ENCODE measurements at places on chromosomes 1 and 21.

DNA sequence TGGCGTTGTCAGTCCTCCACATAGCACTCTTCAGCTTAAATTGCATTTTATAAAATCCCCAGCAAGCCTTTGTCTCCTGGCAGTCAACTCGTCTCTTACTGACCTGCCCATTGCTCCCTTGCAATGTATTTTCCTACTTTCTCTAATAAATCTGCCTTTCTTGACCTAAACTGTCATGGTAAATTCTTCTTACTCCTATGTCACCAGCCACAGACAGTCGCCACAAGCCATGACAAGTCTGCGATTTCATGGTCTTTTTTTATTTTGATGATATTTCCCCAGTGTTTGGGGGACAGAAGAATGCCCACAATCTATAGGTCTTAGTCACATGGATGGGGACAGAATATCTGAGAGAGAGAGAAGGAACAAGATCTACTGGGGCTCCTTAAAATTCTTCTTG, 8.4 kb downstream of the IFNAR2 start:
- no peak for DNase-seq

- DNase-seq = peak; percentile 44
Observed at GRCh38 chr1:78370356-78370755, 120.4 kb upstream of the PTGFR start.

- no peak for DNase-seq
Observed at GRCh38 chr1:246364415-246364941, 142.6 kb downstream of the SMYD3 start.

DNA sequence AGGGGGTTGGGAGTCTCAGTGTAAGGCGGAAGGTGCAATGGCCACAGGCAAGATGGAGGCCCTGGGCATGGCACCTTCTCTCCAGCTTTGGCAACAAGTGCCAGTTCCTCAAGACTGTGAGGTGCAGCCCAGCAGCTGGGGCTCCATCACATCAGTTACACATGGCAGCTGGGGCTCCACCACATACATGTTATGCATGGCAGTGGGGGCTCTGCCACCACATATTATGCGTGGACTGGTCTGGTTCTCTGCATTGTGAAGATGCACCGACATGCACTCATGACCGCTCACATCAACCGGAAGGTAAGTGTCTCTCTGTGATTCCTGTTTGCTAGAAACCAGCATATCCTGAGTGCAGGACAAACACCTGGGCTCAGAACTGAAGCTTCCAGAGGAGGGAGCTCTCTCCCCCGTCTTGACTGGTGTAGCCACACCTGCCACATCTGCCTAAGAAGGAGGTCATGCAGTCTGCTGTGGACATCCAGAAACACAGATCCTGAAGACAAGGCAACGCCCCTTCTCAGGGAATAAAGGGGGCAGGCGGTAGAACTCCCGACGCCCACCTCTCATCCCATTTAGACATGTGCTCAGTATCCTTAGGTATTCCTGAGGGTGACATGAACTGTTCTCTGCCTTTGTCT, 104.1 kb upstream of the TMPRSS2 start:
- no peak for DNase-seq

DNA sequence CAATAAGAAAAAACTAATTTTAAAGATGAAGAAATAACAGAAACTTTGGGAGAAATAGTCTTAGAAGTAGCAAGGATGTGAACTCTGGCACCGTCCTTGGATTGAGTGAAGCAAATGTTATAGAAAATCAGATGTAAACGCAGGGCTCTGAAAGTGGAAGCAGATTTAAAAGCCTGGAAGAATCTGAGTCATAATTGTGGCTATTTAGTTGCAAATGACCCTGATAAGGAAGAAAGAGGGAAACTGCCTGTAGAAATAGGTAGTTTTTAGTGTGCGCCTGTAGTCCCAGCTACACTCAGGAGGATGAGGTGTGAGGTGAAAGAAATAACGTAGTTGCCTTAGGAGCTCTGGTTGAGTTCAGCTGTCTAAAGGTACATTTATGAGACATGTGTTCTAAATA, 101.0 kb downstream of the NGF start:
- DNase-seq = no peak

DNA sequence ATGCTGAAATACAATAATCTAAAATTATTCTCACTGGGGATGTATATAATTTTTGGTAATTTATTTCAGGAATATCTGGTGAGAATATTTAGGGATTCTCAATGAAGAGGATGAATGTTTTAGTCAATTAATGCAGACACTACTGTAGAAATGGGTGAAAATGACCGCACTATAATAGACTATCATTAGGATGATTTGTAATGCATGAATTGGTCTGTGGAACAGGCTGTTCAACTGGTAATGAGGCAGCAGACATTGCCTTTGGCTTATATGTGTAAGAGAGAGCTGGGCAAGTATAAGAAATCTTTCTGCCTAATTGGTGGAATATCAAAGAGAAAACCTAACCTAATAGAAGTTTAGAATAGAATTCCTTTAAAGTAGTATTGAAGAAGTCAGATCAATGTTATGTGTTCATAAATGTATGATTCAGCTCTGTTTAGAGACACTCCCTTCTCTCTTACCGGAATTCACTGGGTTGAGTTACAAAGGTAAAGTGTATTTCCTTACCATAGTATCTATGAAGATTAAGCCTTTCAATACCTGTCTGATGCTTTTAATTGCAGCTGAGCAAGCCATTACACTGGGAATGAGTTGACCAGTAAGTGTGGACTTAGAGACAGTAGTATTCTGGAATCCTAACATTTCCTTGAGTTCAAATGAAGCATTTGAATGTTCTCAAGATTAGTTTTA, 274.5 kb downstream of the S1PR1 start:
- DNase-seq = no peak

DNA sequence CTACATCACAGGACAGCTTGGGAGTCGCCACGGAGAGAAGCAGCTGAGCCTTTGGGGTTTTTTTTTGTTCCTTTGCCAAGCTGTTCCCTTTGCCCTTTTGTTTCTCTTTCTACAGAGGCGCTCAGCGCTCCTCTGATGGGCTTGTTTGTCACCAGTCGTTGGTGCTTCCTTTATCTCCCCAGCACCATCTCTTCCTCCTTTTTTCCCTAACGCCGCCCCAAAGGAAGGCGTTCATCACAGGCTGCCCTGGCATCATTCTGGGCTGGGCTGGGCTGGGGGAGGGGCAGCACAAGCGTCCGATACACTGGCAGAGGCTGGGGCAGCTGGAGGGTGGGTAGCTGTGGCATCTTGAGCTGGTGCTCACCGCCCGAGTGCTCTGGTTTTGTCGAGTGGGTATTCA, 10.5 kb downstream of the IGSF21 start:
- no peak for DNase-seq

DNA sequence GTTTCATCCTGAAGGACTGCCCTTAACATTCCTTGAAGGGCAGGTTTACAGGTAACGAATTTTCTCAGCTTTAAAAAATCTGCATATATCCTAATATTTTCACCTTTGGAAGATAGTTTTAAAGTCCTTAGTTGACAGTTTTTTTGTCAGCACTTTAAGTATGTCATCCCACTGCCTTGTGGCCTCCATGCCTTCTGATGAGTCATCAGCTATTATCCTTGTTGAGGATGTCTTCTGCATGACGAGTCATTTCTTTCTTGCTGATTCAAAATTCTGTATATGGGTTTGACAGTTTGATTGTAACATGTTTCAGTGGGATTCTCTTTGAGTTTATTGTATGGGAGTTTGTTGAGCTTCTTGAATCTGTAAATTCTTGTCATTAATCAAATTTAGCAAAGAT, 500.6 kb downstream of the DISC1 start:
- peak; percentile 40 for DNase-seq

GRCh38 chr1:90127288-90127953, 132.5 kb downstream of the ZNF326 start:
- no peak for DNase-seq

GRCh38 chr21:24896735-24897124, 710.6 kb downstream of the MRPL39 start:
- no peak for DNase-seq

DNA sequence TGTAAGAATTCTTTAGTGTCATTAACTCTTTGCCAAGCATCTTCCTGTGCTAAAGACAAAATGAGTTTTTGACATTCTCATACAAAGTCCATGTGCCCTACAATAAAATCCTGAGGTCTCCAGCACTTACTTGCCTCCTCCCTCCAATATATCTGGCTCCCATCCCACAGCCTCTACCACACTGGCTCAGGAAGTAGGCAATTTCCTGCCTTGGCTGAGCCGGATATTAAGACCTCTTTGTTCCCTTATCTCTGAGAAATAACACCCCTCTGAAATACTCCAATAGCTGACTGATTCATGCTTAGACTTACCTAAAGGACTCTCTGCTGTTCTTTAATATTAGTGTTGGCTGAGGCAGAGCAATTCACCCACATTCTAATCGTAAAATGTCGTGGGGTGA, 37.6 kb upstream of the GORAB start:
- peak; percentile 23 for DNase-seq

DNA sequence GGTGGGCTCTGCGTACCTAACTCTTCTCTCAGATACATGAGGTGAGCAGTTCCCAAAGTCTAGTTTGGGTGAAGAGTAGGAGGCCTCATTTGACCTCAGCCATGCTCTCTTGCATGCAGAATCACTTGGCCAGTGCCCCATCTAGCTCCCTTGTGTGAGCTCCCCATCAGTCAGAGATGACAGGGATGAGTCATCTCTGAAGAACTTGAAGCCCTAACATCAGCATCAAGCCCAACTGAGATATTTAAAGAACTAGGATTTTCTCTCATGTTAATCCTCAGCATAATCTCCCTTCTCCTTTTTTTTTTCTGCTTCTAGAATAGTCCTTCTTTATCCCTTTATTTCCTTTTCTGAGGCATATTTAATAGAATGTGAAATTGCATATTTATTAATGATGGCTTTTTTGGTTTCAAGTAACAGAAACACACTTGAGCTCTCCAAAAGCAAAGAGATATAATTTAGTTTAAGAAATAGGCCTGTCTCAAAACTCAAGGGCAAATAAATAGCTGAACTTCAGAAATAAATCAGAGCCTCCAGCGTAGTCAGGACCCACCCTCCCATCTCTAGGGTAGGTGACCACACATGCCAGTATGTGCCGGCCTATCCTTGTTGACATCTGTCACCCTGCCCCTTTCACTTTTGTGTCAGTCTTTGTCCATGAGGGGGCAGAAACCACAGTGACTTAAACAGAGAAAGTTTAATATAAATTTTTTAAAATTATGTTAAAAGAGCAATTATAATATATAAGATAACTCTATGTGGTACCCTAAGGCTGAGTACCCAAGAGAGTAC, 112.3 kb downstream of the TSEN15 start:
- peak; percentile 90 for DNase-seq

- no peak for DNase-seq
Observed at GRCh38 chr1:44609768-44610526, 64.3 kb downstream of the TMEM53 start.

DNA sequence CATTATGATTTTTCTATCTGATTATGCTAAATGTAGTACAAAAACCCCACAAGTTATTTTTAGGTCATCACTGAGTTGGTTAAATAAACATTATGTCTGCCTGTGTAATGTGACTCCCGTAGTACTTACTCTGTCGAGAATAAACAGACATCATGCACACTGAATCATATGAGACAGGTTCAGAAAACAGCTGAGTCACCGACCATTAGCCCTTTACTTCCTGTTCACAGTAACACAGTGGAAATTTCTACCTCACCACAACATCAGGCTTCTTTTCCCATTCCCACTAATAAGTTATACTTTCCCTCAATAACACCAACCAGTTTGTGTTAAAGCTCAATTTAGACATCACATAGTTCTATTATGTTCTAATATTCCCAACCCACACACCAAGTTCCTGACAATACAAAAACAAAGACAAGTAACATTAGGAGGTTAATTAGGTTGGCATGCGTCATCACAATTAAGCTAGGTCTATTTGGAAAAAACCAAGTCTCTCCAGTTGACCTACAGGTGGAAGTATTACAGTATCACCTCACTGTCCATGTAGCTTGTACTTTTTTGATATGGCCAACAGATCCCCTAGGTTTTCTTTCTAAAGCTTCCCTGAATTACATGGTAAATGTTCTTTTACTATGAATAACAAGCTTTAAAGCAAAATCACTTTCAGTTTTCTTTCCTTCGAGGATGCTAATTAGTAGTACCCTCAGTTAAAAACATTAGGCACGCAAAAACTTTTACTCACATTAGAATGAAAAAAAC, 154.2 kb downstream of the EIF4G3 start:
- DNase-seq = peak; percentile 94

DNA sequence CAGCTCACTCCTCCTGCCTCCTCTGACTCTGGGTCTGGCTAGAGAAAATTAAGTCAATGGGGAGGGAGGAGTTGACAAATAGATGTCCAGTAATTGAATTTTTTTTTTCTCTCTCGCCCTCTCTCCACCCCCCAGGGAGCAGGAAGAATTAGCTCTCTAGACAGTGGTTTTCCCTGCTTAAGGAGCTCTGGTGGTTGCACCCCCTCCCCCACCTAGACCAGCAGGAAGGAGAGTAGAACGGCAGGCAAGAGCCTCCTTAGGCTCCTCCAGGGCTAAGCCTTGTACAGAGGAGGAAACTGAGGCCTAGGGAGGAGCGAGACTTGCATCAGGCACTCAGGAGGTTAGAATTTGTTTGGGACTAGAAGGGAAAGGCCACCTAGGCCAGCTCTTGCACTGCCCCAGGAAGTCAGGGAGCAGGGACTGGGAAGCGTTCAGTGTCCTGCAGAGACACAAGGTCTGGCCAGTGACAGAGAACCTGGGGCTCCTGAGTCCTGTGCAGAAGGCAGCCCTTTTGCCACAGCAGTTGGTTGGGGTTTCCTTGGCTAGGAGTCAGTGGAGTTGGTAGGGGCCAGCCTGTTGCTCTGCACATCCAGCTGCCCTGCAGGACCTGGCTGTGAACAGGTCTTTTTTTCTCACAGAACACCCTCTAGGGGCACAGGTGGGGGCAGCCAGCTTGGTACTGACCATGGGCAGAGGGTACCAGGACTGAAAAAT, 49.5 kb upstream of the ACOT11 start:
- DNase-seq = no peak

GRCh38 chr1:53477651-53478501, 18.7 kb downstream of the DMRTB1 start:
- no peak for DNase-seq

GRCh38 chr1:38743184-38743583, 116.4 kb downstream of the RRAGC start:
- DNase-seq = no peak

- no peak for DNase-seq
Observed at GRCh38 chr1:201213106-201213770, 22.6 kb downstream of the IGFN1 start.

DNA sequence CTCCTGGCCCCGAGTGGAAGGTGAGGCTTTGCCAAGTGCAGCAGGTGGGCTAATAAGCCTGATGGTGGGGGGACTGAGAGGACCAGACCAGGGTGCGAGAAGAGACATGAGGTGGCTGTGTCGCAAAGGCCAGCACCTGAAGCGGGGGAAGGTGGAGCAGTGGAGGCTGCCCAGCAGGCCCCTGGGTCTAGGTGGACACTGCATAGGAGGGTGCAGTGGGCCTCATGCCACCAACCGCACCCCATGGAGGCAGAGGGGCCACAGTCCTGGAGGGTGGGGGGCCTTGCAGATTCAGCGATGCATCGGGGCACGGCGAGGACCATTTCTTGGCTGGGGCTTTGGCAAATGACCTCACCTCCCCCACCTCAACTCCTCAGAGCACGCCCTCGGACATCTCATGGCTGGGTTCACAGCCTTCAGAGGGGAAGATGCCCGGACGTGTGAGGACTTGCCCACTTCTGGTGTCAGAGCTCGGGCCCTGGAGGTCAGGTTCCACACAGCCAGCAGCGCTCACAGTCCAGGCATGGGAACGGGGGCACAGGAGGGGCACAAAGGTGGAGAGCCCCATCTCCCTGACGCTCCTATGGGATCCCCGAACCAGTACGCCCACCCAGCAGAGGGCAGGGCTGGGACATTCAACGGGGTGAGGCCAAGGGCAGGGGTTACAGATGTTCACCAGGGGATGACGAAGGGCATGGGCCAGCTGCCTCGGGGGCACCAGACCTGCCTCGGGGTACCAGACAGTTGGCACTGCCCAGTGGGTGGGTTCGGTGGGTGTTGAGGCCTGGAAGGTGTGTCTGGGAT, 35.4 kb downstream of the UBE2G2 start:
- DNase-seq = no peak
